Small intestine (tissue), 16 donors: ENCODE measurements at places on chromosomes 7 and 10.

DNA sequence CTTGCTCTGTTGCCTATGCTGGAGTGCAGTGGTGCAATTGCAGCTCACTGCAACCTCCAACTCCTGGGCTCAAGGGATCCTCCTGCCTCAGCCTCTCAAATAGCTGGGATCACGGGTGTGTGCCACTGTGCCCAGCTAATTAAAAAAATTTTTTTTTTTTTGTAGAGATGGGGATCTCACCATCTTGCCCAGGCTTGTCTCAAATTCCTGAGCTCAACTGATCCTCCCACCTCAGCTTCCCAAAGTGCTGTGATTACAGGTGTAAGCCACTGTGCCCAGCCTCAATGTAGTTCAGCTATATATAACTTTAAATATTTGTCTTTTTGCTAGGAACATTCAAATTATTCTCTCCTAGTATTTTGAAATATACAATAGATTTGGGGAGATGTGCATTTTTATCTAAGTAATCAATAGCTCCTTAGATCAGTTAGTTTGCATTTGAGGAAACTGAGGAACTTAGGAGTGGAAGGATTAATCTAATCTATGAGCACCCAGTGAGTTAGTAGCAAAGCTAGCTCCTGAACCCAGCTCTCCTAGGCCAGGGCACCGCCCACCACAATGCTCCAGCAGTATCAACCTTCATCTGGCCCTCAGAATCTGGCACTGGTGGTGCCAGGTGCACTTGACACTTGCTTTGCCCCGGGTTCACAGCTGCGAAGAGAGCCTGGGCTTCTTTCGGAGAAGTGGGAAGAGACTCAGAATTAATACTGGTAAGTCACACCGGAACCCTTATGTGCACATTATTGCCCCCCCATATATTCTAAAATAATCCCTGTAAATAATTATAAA lies 5.9 kb upstream of the LRMDA start:
- DNase-seq: no peak

DNA sequence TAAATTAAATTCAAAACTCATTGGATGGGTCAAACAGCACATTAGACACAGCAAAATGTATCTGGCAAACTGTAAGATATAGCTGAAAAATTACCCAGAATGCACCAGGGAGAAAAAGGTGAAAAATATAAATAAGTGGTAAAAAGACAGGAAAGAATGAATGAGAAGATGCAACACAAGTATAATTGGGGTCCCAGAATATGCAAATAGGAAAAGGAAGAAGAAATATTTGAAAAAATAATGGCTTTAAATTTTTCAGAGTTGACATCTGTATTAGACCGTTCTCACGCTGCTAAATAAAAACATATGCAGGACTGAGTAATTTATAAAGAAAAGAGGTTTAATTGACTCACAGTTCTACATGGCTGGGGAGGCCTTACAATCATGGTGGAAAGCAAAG lies 167.7 kb upstream of the PLXNA4 start:
- no peak for DNase-seq

DNA sequence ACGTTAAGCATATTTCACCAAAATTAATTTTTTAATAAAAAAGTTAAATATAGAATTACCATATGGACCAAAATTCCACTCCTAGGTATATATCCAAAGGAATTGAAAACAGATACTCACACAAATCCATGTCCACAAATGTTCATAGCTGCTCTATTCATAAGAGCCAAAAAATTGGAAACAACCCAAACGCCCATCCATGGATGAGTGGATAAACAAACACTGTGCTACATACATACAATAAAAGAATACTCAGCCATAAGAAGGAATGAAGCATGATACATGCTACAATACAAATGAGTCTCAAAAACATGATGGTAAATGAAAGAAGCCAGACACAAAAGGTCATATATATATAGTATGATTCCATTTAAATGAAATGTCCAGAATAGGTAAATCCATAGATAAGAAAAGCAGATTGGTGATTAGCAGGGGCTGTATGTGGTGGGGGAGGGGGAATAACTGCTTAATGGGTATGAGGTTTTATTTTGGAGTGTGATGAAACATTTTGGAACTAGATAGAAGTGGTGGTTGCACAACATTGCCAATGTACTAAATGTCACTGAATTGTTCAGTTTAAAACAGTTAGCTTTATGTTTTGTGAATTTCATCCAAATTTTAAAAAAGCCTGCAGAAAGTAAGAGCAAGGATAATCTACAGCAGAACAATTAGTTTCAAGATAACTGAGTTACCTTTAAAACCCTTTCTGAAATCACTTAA lies 101.2 kb upstream of the EFCAB10 start:
- no peak for DNase-seq

- DNase-seq: no peak
These were observed 73.8 kb upstream of the GTF2IRD1 start for GRCh38 chr7:74379938-74380337.

DNA sequence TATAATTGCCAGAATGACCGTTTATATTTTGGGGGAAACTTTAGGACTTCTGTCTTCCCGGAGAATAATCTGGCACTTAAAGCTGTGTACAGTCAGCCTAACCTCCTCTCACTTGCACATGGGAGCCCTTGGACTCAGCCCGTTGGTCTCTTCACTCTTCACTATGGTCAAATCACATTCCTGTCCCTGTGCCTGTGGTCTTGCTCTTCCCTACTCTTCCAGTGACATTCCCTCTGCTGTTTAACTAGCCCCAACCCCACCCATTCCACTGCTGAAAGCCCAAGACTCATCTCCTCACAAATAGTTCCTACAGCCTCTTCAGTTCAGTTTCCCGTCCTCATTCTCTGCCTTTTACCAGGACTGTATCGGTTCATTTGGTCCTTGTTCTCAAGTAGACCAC lies 135.0 kb downstream of the DYNC1I1 start:
- no peak for DNase-seq

GRCh38 chr7:157391036-157391710 lies 54.4 kb downstream of the DNAJB6 start:
- no peak for DNase-seq

GRCh38 chr10:15678851-15679250 lies 40.9 kb downstream of the ITGA8 start:
- DNase-seq: no peak

GRCh38 chr7:30559611-30560010 lies 35.1 kb upstream of the GARS1 start:
- DNase-seq: no peak

GRCh38 chr7:151829707-151830106 lies 47.2 kb downstream of the PRKAG2 start:
- DNase-seq: no peak

DNA sequence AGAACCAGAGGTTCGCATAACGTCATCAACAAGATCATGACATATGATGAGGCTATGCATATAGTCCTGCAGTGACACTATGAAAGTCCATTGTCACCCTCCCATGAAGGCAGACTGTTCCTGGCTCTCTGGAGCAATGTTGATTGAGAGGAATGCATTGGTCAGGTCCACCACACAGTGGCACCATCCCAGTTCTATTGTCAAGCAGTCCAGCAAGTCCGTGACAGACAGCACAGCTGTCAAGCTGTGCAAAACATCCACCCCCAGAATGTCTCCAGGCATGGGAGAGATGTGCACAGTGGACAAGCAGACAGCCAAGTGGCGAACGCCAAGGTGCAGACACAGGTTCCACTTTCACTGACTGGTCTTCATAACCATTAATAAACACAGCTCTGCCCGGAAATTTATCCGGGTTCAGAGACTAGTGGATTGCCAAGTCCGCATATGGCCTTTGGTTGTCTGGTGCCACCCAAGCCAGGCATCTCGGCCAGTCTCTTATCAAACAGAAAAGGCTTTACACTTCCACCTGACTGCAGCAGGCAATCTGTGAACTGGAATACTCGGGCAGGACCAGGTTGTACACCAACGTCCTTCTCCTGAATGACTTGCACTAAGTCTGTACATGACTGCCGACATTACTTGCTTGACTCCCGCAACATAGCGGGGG lies 7.2 kb downstream of the RNF133 start:
- no peak for DNase-seq

- no peak for DNase-seq
These were observed 48.7 kb upstream of the ZMIZ1 start for GRCh38 chr10:79020015-79020491.

DNA sequence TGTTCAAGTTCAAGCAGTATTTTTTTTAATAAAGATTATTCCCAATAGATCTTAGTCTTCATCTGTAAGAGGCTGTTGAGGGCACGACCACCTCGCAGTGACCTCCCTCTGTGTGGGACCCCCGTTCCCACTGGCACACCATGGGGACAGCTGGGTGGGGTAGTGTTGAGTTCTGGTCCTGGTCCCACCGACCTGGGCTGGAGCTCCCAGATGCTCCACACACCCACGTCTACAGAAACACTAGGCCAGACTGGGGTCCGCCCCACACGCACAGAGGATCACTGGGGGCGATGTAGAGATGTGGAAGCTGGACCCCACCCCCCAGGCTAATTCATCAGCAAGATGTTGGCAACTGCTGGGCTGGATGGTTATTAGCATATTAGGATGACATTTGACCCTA lies 623.6 kb downstream of the PTPRN2 start:
- DNase-seq: no peak

DNA sequence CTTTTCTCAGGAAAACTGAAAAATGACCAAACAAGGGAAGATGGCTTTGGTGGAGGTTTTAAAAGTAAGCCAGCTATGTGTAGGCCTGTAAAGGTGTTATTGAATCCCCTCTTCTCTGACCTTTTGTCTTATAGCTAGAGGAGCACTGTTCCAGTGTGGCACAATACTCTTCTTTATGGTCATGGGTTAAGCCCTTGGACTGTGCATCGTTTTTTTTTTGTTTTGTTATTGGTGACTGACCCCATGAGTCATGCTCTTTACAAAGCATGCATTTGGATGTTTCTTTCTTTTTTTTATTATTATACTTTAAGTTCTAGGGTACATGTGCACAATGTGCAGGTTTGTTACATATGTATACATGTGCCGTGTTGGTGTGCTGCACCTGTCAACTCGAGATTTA lies 19.6 kb upstream of the FAM25A start:
- no peak for DNase-seq

- no peak for DNase-seq
These were observed 7.4 kb downstream of the DAGLB start for GRCh38 chr7:6440381-6440780.

DNA sequence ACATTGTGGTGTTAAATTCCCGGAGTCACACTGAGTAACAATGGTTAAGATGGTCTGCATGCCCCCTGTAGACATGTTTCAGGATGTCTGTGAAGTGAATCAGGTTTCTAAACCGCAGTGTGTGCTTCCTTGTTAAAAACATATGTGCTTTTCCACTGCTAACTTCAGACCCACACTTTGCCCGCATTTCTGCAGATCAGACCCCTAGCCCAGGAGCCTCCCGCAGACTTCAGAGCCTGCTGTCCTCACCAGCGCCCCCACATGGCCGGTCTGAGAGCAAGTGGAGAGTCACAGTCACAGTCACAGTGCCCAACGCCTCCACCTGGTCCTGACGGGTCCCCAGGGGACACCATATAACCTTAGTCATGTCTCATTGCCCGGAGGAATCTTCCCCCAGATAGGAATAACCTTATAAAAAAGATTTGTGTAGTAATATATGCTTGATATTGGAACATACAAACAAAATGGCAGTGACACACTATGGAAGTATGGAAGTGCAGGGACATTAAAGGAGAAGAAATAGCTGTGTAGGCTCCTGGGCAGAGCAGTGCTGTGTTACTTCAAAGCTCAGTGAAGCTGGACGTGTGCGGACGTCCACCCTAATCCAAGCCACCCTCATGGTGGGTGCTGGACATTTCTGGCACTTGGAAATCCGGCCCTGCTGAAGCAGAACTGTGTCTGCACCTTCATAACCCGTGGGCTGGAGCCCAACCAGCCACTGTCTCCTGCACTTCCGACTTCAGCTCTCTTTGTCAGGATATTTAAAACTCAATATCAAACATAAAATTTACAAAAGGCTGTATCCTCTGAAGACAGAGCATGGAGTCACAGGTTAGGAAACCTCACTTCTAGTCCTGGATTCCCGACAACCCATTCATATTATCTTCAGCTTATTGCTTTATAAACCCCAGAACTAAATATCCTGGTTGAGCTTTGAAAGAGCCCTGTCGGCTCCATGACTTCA lies 29.0 kb downstream of the GSTO2 start:
- no peak for DNase-seq

DNA sequence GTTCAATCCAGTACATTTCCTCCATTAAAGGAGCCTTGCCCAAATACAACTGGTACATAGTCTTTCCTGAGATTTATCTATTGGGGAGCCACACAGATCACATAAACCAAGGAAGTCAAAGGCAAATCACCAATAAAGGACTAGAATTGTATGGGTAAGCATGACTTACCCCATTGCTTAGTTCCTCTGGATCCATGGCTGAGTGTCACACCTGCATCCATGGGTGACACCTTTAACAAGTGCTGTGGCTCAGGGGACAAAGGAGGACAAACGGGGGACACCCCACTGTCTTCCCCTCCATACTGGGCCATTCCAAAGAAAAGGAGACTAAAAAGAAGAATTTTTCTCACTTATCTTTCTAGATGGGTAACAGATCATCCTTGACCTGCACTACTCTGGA lies 30.4 kb downstream of the ZNF92 start:
- DNase-seq: no peak

- no peak for DNase-seq
These were observed 17.1 kb upstream of the C10orf67 start for GRCh38 chr10:23361665-23362064.

DNA sequence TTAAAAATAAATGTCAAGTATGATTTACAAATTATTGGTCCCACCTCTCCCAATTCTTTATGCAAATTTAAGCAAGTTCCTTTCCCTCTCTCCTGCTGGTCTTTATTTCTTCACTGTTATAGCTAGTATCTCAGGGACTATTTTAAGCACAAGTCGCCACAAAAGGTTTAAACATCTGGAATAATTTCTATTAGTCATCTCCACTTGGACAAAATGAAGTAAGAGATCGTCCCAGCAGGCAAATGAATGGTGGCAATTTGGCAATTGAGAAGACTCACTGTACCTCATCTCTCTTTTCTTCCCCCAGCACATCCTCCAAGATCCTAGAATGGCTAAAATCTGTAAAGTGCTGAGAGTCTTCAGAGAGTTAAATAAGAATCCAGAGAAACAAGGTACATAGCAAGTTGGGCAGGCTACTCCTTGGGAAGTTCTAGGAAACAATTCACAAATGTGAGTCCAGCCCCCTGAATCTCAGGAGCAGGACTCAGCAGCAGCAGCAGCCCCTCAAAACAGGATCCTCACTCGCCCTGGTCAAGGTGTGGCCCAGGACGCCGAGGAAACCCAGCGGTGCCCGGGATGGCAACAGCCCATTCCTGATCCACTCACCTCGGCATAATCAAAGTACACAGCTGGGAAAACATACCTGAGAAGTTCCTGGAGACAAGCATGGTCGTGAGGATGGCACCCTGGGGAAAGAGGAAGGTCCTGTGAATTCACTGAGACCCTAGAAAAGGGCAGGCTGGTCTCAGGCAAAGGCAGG lies 30.3 kb upstream of the NDST2 start:
- no peak for DNase-seq

DNA sequence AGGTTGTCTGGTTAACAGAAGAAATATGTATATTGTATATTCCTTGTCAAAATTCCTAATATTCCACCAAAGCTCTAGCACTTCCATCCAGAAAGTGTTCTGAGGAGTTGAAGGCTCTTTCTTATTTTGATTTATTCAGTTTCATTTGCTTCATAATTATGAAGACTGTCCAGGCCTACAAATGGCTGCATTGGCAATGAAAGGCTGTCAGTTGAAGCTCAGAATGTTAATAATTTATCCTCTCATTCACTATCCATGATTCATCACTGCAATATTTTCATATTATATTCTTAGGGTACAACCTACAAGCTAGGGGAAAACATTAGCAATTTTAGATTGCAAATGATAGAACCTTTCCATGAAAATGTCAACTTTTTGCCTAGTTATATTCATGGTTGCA lies 57.3 kb downstream of the ARID5B start:
- DNase-seq: no peak
